ENCODE measurements at places on chromosomes 5 and 9.

GRCh38 chr9:94210616-94211603 lies 48.2 kb upstream of the ZNF169 start:
- DNase-seq: no peak

- no peak for DNase-seq
Measured at GRCh38 chr5:26894719-26895263, 143.6 kb downstream of the CDH9 start.

DNA sequence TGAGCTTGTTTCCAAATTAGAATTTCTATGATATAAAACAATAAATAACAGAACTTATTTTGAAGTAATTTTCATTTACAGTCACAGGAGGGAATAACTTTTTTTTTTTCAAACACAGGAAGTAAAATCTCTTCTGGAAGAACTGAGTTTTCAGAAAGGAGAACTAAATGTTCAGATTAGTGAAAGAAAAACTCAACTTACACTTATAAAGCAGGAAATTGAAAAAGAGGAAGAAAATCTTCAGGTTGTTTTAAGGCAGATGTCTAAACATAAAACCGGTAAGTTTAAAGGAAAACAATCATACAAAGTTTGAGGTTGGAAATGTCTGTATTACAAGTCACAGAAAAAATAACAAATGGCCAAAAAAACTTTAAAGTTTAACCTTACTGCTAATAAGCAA lies 41.6 kb downstream of the RAB14 start:
- DNase-seq: no peak

- peak; percentile 82 for DNase-seq
Measured at GRCh38 chr5:163695830-163696578, 190.6 kb downstream of the MAT2B start.

DNA sequence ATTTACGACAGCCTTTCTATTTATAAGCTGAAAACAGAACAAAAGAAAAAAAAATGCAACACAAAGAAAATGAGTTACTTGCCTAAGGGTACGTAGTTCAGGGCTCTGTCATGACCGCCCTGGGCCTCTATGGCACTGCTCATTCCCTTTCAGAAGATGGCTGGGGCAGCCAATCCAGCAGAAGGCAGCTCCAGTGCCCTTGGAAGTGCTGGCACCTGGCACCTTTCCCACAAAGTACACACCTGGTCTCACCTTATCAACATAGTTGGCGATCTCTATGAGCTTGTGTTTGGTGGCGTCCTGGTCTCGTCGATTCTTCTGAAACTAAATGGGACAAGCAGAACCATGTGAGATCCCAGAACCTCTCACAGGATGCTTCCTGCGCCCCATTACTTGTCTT lies 53.2 kb downstream of the NIPAL4 start:
- DNase-seq: no peak

DNA sequence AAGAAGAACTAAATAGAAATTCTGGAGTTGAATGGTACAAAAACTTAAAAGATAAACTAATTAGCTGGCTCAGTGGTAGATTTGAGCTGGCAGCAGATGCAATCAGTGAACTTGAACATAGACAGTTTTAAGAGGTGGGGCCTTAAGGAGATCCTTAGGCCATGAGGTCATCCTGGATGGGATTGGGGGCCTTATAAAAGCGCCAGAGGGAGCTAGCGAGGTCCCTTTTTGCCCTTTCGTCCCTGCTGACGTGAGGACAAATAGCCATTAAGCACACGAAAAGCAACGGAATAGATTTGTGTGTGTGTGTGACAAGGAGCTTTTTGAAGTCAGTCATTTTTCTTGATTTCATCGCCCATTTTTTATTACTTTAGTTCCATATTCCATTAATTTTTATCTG lies 83.3 kb downstream of the ZNF354C start:
- DNase-seq: no peak

GRCh38 chr5:146426853-146427618 lies 20.1 kb upstream of the TCERG1 start:
- DNase-seq: peak; percentile 61

Measured in NCI-H1417 (cell line).